ENCODE measurements at places on chromosomes 3 and 15.

- DNase-seq, result no peak
Observed at GRCh38 chr15:24067733-24068501, 380.8 kb upstream of the NDN start.

DNA sequence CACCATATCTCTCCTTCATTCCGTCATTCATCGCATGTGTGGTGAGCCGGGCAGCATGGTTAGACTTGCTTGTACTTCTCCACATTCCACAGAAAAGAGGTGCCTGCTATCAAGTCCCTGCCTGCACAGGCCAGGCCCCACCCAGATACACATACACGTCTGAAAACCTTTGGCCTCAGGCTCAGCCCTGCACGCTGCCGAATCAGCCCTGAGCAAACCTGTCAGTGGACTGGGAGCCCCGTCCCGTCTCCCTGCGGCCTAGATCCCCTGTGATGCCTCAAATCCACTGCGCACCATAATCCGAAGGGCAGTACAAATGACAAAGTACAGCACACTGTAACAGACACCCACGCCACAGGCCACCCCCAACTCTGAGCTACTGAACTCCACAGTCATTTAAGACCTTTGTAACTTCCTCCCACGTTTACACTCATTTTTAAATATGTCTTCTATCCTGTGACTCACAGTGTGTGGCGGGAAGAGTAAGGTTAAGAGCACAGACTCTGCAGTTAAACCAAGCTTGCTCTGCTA is 67.1 kb downstream of the MB21D2 start:
- DNase-seq, result no peak

DNA sequence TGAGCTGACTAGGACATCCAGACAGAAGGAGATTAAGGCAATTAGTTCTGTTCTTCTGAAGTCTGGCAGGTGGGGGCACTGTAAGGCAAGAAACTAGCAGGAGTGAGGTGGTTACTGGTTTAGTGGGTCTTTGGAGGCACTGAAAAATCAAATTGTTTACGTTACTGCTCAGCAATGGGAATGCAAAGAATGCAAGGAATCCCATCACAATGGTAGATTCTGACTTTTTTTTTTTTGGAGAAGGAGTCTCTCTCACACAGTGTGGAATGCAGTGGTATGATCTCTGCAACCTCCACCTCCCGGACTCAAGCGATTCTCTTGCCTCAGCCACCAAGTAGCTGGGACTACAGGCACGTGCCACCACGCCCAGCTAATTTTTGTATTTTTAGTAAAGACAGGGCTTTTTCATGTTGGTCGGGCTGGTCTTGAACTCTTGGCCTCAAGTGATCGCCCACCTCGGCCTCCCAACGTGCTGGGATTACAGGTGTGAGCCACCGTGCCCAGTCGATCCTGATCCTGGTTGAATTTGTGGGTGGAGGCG is 16.4 kb downstream of the FAM107A start:
- no peak for DNase-seq

GRCh38 chr3:119571688-119572087 is 7.6 kb upstream of the ADPRH start:
- DNase-seq, result no peak

DNA sequence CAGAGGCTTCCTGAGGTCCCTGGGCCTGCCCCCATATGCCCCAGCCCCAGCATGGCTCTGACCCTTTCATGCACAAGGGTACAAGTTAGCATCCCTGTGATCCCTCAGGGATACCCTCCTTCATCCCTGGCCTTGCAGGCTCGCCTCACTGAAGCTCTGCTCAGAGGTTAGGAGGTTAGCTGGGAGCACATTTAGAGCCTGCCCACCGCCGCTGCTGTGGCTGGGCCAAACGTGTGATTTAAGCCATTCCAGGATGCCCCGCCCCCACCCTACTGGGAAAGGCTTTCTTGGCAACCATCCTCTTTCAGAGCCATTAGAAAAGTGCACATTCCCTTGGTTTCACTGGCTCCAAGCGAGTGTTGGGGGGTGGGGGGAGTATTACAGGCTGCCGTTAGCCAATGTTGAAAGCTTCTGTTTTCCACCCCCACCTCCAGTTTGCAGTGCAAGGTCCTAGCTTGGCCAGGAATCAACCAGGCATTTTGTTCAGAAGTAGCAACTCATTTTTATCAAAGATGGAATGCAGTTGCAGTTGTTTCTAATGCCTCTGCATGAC is 6.3 kb upstream of the HES1 start:
- no peak for DNase-seq
